ENCODE measurements at places on chromosomes 3 and 15.

DNA sequence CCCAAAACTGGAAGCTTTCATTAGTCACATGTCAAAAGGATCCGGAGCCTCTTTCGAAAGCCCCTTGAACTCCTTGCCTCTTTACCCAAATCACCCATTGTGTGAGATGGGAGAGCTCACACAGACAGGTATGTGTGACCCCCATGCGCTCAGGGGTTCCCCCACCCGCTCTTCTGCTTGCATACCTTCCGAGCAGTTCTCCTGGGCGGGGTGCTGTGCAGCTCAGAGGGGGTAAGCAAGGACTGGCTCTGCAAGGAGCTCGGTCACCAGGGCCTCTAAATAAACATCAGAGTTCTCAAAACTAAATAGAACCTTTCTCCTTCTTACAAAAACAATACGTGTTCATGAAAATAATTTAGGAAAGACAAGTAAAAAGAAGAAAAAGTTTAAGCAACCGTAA is 55.7 kb downstream of the PXYLP1 start:
- DNase-seq, result no peak

GRCh38 chr15:92034227-92034626 is 180.7 kb downstream of the SLCO3A1 start:
- DNase-seq, result no peak

GRCh38 chr3:66527246-66527645 is 26.4 kb upstream of the LRIG1 start:
- DNase-seq, result no peak

DNA sequence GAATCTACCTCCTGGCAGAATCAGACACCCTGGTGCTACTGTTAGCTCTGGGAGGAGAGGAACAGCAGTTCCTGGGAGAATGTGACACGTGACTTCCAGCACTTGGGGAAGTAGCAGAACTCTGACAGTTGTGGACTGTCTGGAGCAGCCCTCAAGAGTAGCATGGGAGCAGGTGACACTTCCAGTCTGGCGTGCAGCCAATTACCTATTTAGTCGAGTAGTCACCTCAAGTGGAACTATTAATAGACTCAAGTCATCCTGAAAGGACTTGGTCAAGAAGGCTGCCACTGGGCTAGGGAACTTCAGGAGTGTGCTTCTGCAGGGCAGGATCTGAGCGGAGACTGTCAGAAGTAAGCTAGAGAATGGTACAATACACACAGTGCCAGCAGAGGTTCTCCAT is 62.3 kb downstream of the MTHFS start:
- DNase-seq, result no peak

GRCh38 chr3:147958754-147959153 is 549.6 kb downstream of the ZIC1 start:
- DNase-seq, result no peak

GRCh38 chr15:70226337-70226980 is 128.7 kb upstream of the TLE3 start:
- DNase-seq, result no peak

- no peak for DNase-seq
Measured at GRCh38 chr3:188792793-188793192, 379.0 kb upstream of the TPRG1 start.

DNA sequence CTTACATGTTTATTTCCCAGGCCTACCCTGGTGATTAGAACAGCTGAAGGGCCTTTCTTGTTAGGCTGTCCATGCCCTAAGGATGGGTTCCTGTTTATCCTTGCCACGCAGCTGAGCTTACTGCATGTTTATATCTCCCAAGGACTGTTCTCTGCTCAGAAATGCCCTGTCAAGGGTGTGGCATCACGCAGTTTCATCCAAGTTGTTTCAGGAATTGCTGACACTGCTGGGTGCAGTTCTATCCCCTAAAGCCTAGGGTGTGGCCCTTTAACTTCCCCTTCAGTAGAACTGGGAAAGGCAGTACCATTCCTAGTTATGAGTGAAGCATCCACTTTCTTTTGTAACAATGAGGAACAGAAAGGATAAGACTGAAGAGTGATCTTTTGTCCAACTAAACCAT is 5.0 kb downstream of the ELL3 start:
- no peak for DNase-seq

DNA sequence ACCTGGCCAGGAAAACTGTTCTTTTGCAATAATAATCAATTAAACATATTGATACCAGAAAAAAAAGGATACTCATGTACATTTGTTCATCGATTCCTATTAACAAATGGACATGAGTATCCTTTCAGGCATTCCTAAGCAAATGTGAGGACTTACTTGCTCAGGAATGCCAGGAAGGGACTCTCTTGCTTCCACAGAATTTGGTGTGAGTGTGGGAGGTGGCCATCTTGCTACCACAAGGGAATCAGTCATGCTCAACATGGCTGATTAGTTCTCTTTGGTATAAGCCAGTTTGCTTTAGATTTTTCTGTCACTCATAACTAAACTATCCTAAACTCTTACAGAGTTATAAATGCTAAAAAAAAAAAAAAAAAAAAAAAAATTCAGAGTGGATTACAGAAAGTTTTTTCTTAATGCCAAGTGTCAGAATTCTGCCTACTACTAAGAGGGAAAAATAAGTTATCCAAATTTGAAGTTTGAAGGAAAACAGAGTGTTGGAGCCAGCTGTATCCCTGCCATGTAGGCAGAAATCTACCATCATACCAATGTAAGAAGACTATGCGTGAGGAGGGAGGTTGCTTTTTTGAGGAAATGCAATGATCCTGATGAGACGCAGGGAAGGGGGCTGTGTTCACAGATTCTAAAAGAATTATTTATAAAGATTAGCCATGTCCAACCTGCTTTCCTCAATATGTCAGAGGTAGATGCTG is 98.7 kb downstream of the PLD1 start:
- no peak for DNase-seq

- DNase-seq, result no peak
Measured at GRCh38 chr15:88904257-88904623, 8.9 kb upstream of the HAPLN3 start.

DNA sequence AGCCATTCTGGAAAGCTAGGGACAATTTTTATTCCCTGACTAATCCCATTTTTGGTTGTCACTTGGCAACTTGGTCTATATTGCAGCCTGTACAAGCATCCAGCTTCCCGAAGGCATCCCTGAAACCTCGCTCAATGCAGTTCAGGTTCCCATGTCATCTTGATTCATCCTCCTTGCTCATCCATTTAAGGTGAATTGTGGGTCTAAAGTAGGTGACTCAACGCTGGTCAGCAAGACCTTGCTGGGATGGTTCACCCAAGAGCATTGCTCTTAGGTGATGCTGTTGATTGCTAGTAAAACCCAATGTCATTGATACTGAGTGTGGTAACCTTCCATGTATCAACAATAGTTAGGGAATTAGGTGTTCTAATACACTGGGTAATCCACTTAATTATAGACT is 13.1 kb upstream of the RAB8B start:
- peak; percentile 32 for DNase-seq

GRCh38 chr15:92384381-92384780 is 9.3 kb upstream of the ST8SIA2 start:
- DNase-seq, result no peak

DNA sequence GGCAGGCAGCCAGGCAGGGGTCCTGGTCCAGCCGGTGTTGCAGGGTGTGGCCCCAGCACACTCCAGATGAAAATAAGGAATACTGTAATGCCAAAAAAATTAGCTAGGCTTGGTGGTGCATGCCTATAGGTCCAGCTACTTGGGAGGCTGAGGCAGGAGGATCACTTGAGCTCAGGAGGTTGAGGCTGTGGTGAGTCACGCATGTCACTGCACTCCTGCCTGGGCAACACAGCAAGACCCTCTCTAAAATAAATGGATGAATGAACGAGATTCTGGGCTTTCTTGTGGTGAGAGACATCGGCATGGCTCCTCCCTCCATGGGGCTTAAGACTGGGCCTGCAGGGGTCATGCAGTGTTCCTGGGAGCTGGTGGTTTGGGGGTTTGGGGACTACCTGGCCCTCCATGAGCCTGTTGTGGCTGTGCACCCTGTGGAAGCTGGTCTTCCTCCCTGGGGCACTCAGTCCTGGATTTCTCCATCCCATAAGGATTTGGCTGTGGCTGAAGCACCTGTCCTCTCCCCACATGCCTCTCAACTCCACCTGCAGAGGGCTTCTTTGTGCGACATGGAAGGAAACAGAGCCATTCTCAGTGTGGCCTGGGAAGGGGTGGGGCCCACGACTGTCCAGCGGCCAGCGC is 7.6 kb upstream of the RCCD1 start:
- no peak for DNase-seq

GRCh38 chr3:157195965-157196364 is 36.0 kb upstream of the CCNL1 start:
- DNase-seq, result no peak

DNA sequence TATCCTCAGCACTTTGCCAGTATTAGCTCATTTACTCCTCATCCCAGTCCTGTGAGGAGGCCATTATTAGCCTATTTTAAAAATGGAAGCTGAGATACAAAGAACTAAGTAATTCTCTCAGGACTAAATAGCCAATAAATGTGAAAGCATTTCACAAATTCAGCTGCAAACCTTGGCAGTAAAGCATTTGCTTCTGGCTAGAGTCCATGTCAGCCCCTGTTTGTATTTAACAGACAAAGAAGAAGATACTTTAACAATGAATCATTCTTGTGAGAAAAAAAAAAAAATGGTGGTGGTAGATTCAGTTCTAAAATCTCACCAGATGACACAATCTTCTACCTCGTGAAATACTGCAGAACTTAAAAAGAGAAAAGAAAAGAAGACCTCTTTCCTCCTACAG is 85.0 kb upstream of the CNTN6 start:
- no peak for DNase-seq

DNA sequence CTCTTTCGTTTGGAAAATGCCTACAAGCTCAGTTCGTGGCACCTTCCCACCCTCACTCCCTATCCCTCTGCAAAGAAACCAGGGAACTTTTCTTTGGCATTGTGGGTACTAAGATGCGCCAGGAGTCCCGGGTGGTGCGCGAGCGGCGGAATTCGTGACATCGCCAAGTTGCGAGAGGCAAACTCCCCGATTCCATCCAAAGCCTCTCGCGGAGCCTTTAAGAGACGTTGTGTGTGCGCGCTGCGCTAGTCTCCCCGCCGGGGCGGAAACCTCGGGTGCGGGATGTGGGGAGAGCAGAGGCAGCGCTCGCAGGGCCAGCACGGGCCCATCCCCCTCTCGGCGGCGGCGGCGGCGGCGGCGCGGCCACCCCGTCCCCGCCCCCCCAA is 443 bp upstream of the NR2F2 start:
- no peak for DNase-seq

GRCh38 chr3:142946861-142947260 is 16.6 kb downstream of the PAQR9 start:
- no peak for DNase-seq

DNA sequence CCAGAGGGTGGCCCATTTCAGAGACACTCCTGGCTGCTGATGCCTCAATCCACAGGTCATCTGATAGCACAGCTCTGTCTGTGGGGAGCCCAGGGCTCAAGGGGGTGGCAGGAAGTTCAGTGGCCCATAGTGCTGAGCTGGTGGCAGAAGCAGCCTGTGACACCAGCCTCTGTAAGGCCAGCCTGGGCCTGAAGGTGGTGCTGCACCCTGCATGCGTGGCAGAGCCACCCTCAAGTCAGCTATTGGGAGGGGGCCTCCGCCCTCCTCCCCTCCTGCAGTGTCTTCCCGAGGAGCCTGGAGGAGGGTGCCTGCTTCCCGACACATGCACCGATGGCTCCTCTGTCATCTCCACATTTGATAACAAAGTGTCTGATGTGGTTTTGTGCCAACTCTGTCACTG is 3.0 kb downstream of the PLA1A start:
- no peak for DNase-seq

DNA sequence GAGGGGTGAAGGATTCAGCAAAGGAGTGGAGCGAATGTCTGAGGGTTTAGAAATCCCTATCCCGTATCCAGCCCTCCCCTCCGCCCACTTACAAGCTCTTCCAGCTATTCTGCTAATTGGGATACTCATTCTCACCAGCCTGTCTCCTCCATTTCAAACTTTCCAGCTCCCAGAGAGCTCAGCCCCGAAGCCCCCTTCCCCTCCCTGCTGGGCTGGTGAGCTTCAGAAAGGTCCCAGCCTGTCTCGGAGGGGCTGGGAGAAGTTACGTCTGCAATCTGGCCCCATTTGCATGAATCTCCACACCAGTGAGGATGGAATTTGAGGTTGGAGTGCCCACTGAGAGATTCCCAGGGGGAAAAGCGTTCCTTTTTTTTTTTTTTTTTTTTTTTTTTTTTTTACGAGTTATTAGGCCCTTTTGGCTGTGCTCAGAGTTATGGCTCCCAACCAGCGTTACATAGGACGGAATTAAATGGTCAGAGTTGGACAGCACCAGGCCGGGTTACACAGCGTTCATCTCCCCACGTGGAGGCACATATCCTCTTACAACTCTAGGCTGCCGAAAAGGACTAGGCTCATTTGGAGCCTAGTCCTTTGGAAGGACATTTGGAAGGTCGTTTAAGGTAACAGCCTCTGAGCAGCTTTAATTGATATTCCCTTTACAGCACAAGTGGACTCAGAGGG is 34.6 kb downstream of the FGD5 start:
- DNase-seq, result no peak

DNA sequence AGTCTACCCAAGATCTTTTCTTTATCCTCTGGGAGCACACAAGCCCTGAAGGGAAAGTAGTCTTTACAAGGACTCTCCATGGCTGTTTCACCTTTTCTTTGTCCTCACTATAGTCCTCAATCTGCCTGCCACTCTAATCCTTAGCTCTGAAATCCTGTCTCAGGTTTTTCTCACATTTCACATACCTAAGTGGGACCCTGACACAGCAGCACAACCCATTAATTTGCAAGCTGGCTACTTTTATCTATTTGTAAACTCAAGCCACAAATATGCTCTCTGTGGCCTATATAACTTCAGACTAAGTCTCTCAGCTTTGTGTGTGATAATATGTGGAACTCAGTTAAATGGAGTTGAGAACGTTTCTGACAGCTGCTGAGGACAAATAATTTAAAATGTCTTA is 19.8 kb downstream of the SIN3A start:
- DNase-seq, result no peak

DNA sequence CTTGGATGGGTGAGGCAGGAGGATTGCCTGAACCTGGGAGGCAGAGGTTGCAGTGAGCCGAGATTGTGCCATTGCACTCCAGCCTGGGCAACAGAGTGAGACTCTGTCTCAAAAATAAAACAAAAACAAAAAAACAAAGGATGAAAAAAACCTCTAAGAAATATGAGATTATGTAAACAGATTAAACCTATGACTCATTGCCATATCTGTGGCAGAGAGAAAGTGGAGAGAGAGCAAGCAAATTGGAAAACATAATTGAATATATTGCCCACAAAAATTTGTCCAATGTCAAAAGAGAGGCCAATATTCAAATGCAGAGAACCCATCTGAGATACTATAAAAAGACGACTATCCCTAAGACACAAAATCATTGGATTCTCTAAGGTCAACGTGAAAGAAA is 1106.0 kb downstream of the OTOL1 start:
- no peak for DNase-seq

DNA sequence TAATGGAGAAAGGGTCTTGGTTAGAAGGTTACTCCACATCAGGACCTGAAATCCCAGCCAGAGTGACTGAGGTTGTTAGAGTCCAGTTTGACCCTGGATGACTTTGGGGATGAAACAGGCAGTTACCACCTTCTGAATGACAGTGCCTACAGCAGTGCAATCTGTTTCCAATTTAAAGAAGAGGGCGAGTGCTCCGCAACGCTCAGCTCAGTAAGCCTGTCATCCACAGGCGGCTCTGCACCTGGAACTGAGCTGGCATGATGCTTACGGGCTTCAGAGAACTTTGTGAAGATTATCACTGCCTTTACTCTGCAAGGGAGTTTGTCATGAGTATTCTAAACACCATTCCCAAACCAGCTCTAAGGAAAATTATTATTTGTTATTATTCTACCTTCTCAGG is 127.7 kb upstream of the SLC24A5 start:
- DNase-seq, result no peak

Data from HS-5 (cell line).